Pancreas (tissue), 10 donors: ENCODE measurements at places on chromosomes 6 and 20. TPM values are rescaled to one million over a fixed set of nuclear protein-coding genes. Genes with fewer than 3 reads are reported as not detected.

DNA sequence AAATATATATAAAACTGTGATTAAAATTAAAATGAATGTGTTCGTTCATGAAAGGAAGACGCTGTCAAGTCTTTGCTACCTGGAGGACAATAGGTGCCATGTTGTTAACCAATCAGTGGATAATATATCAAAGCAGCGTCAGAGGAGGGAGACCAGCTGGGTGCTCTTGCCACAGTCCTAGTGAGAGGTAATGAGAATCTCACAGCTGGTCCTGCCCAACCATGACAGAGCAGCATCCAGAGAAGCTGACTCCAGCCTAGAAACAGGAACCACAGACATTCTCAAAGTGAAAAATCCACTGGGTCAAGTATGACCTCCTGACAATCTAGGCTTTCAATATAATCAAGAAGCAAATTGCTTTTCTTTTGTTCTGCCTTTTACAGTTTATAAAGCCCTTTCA is 94.5 kb upstream of the LRFN2 start:
- DNase-seq, result no peak

GRCh38 chr20:61821735-61822134 is 243.9 kb downstream of the TAF4 start:
- no peak for DNase-seq

GRCh38 chr20:50533464-50533863 is 23.3 kb downstream of the PTPN1 start:
- DNase-seq, result no peak

DNA sequence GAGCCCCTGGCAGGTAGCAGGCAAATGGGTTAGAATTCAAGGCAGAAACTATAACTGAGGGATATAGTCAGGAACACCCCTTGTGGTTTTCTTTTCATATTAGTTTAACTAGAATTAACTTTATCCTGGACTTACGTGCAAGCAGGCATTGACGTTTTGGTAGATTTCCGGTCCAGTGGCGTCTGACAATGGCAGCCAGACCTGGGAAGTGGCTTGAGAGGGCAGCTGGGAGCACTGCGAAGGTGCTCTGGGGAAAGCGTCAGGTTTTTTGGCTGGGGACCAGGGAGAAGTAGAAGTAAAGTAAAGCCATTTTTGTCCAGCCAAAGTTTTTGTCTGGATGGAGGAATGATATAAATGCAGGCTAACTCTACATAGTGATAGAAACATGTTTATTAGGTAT is 8.4 kb upstream of the ACSS1 start:
- DNase-seq, result no peak

DNA sequence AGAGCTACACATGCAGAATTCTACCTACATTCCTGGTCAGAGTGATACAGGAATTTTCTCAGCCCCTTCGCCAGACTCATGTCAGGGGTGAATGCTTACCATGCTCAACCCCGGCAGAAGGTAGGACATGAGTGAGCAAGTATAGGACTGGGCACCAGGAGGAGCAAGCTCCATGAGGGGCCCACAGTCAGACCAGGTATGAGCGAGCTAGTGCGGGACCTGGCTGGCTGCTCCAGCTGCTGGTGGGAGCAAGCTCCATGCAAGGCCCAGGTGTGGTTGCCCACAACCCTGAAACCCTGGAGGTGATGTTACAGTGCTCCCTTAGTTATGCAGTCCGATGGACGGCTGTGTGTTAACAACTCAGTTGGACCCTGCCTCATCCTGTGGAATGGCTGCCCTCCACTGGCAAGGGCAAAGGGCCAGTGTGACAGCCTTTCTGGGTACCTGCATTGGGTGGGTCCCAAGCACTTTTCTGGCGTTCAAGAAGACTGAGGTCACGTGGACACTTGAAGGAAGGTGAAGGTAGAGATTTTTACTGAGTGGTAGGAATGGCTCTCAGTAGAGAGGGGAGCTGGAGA is 503.5 kb upstream of the CITED2 start:
- no peak for DNase-seq

- DNase-seq, result no peak
Measured at GRCh38 chr6:63556369-63556768, 15.9 kb upstream of the LOC128125822 start.

PHACTR3 gene
- 0.25 TPM for total RNA-seq

PTPRK gene
- 72.7 TPM for total RNA-seq
